Spinal cord (tissue), 10 donors: ENCODE measurements at places on chromosomes 16 and 17. TPM values are rescaled to one million over a fixed set of nuclear protein-coding genes. Genes with fewer than 3 reads are reported as not detected.

DNA sequence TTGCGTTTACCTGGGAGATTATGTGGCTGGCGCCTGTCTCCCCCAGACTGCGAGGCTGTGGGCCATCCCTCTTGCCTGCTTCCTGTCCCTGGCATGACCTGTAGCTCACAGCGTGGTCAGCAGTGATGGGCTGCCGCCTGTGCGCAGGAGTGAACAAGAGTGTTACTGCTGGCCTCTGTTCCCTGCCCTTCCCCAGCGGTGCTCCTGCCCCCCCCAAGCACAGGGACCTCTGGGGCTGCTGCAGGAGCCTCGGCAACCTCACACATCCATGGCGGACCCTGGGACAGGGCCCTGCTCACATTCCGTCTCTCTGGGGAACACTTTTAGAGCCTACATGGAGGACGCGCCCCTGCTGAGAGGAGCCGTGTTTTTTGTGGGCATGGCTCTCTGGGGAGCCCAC, 10.6 kb downstream of the TSC2 start:
- DNase-seq, result no peak

- DNase-seq, result no peak
These were observed 3.7 kb upstream of the RAP1GAP2 start for GRCh38 chr17:2792366-2793169.

GRCh38 chr16:8655184-8655717, 19.2 kb upstream of the ABAT start:
- DNase-seq, result no peak

GRCh38 chr17:20121359-20122253, 112.4 kb downstream of the SPECC1 start:
- peak; percentile 86 for DNase-seq

DNA sequence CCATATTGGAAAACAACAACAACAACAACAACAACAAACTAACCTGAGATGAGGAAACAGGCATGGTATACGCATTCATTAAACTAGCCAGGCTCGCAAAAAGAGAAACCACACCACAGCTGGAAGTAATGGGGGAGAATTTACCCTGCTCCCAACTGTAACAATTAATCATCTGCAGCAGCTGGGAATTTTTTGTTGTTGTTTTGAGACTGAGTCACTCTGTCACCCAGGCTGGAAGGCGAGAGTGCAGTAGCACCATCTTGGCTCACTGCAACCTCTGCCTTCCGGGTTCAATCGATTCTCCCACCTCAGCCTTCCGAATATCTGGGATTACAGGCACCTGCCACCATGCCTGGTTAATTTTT, 16.3 kb downstream of the PRPSAP1 start:
- DNase-seq, result no peak

DNA sequence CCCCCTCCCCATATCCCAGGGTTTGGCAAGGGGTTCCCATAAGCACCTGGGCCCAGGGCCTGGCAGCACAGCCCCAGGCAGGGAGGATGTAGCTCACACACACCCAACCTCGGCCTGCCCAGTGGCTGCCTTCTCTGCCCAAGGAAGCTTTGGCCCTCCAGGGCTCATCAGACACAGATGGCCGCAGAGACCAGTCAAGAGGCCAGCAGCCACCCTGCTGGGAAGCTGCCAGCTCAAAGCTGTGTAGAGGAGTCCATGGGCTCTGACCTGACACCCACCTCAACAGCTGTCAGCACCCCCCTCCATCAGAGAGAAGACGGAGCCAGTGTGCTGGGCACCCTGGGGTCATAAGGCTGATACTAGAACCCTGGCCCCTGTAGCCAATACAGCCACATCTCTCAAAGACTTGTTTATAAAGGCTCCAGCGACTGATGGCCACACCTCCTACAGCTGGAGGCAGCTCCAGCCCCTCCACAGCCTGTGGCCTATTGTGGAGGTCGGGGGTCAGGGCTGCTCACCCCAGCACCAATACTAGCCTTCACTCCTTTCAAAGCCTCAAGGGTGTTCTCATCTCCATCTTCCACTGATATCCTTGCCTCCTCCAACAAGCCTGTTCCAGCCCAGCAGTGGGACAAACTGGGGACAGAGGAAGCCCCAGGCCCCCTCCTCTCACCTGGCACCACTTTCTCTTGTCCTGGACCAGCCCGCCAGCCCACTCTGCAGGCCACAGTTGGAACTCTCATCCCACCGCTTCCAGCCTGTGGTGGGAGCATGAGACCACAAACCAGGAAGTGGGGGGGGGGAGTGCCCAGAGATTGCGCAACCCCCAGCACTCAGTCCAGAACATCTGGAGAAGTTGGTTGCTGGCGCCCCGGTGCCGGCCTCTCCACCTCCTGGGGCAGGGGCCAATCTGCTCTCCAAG, 2.2 kb upstream of the MPG start:
- DNase-seq, result no peak

GRCh38 chr17:75006653-75007052, 5.8 kb upstream of the MRPL58 start:
- DNase-seq, result no peak

DNA sequence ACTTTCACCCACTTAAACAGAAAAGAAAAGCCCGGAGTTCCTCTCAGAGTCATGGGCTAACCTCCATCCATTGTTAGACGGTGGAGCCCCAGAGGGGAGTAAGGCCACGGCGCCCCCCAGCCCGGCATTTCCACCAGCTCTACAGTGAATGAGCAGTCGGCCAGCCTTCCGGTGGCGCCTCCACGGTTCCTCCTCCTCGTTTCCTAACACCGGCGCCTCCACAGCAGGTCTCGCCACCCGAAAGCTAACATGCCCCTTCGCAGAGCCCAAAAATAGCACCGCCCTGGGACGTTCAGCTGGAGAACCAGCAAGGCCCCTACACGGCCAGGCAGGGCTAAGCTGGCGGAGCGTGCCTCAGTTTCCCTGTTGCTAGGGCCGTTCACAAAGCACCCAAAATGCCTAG, 858 bp downstream of the MMD start:
- DNase-seq, result no peak

DNA sequence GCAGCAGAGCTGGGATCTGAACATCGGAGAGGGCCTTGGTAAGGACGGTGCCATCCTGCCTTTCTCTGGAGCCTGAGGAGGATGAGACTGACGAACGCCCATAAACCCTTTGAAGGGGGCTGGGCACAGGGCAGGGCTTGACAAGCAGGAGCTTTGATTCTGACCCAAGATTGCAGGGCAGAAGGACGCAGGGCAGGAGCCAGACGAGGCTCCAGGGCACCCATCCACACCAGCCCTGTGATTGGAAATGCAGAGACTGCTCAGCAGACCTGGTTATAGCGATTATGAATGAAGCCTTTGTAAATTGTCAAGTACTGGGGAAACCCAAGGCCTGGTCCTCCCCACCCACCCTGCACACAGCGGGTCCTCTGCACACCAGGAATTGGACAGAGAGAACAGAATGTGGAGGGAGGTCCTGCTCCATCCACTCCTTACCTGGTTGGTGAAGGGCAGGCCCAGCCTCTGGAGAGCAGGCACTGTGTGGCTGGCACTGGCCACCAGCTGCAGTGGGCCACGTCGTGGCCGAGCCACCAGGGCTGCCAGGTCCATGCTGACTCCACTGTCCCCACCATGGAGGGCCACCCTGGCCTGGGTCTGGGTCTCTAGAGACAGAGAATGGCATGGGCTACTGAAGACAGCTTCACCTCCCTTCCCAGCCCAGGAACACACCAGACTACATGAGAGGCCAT, 68.8 kb downstream of the RMI2 start:
- no peak for DNase-seq

DNA sequence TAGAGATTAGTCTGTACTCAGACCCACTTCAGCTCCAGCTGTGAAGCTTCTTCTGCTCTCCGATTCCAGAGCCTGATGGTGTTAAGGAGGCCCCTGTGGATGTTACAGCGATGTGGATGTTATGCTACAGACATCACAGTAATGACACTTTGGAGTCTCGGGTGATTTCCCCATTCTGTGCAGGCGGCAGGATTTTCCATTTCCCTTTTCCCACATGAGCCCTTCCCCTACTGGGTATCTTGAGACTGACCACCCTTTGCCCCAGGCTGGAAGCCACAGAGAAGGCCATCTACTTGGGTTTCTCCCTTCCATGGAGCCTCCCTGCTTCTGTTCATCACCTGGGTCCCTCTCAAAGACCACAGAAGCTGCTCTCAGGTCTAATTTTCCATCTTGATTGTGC, 78.3 kb downstream of the KCNJ12 start:
- DNase-seq, result no peak

- DNase-seq, result no peak
These were observed 451 bp downstream of the IL32 start for GRCh38 chr16:3065742-3066439.

DNA sequence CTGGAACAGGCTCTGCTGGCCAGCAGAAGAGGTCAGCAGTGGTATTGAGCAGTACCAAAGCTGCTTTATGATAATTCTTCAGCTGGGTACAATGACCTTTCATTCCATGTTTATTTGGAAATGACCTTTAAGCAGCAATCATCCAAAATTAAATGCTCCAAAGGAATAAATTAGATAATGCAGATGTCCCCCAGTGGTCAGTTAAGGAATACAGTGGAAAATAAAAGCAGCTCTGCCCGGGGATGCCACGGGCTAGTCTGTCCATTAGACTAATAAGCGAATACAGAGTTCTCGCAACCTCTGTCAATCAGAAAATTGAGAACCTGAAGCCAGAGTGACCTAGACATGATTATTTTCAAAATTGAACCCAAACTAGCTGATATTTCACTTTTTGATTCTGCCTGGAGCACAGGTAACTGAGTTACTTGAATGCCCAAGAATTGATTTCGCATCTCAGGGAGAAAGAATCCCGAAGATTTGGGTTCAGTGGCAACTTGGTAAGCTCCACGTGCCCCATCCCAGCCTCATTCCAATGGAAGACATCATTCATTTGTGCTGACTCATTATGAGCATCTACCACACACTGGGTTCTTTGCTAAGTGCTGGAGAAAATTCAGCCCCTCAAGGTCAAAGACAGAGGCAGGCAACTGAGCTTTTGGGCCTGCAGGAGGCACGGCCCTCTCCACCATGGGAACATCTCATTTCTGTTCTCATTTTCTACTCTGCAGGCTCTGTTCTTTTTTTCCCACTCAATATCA, 34.4 kb upstream of the SLC39A11 start:
- DNase-seq, result no peak

DNA sequence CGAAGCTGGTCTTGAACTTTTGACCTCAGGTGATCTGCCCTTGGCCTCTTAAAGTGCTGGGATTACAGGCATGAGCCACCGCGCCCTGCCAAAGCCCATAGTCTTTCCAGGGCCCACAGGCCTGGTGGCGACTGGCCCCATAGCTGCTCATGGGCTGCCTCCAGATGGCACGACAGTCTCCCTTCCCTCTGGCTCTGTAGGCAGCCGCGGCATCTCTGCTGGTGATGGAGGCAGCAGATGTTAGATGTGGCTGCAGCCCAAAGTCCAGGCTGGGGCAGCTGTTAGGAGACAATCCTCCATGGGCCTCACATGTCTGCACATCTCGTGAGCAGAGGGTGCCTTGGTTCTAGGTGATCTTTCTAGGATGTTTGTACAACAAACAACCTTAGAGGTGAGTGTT, 69.7 kb upstream of the DNAJA2 start:
- DNase-seq, result no peak

DNA sequence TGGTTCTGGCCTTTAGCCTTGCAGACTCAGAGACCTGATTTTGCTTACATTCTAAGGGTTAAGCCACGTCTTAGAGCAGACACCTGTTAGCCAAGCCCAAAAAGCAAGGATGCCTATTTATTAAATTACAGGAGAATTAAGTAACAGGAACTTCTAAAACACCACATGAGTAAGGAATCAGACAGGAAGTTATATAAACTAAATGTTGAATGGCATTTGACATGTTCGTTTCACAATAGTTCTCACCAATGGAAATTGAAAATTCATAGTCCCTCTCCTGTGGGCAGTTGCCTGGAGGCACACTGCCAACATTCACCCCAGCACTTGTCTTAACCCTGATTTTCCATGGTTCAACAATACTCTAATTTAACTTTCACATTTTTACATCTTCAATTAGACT, 9.0 kb downstream of the KRTAP9-7 start:
- DNase-seq, result no peak

DNA sequence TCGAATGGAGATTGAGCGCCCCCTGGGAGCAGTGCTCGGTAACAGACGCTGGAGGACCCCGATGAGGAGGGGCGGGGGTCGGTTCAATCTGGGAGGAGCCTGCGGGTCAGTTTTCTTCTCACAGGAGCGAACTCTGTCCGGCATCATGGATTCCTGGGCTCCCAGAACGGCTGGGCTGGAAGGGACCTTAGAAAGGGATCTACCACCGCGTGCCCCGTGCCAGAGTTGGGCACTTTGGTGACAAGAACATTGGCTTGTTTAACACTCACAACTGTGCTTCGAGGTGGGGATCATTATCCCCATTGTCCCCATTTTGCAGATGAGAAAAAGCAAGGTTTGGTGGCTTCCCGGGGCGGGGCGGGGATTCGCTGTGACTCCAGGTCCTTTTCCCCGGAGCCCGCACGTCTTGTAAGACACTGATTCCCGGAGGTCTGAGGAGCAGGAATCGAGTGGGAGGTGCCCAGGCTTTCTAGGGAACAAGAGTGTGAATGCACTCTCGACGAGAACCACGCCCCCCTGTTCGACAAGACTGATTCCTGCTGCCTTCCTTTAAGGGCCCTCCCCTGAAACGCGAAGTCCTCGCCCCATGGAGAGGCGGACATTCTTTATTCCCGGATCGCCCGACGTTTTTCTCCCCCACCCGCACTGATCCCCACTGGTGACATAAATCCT, 1.5 kb upstream of the FBXL19 start:
- peak; percentile 91 for DNase-seq

- no peak for DNase-seq
These were observed 289.6 kb downstream of the IRX3 start for GRCh38 chr16:53996961-53997360.

GRCh38 chr16:57531635-57532265, 4.6 kb downstream of the CCDC102A start:
- no peak for DNase-seq

DNA sequence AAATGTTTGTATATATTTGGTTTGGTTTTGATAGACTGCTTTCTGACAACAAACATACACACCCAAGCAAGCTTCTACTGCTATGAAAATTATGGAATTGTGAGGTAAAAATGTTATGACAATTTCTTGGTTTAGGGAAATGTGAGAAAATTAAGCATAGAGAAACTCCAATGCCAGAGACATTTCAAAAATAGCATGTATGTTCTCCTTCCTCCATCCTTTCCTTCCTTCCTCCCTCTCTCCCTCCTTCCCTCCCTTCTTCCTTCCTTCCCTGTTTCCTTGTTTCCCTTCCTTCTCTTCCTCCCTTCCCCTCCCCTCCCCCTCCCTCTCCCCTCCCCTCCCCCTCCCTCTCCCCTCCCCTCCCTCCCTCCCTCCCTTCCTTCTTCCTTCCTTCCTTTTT, 14.9 kb downstream of the KCNJ2 start:
- DNase-seq, result no peak

Gene NPIPB8
- 0.72 TPM for total RNA-seq

Gene ABCC6
- 0.69 TPM for total RNA-seq

Gene ADGRG1
- total RNA-seq, result 30.1 TPM

Gene MILR1
- 8.8 TPM for total RNA-seq

Gene KCTD11
- total RNA-seq, result 5.6 TPM

Gene RPS6KB1
- total RNA-seq, result 30.4 TPM

Gene BICDL2
- total RNA-seq, result 0.10 TPM

Gene CFAP97D1
- not detected for total RNA-seq

Gene SYT17
- 13.5 TPM for total RNA-seq

Gene CDT1
- total RNA-seq, result 4.4 TPM

Gene SRRM2
- total RNA-seq, result 105 TPM

Gene PLSCR3
- total RNA-seq, result 8.0 TPM

Gene XYLT1
- 17.0 TPM for total RNA-seq

Gene KRT20
- not detected for total RNA-seq

Gene SPEM1
- total RNA-seq, result not detected

Gene CCDC57
- 15.3 TPM for total RNA-seq

Gene OR3A2
- total RNA-seq, result 1.9 TPM

Gene STARD3
- total RNA-seq, result 17.2 TPM
